ENCODE measurements at places on chromosomes 2 and 18.

DNA sequence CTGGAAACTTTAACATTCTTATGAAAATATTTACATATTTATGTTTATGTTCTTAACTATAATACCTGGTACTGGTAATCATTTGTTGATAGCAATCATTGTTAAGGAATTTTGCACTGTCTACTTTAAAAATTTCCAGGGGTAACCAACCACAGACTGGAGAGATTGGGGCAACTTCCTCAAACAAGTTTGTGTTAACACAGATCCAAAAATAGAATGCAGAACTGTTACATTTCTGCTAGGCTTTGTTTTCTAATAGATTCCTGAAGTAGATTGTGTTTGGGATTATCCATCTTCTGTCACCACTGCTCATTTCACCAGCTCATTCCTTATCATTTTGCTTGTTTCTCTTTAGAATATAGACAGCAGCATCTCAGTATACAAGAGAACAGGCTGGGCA, 23.7 kb downstream of the RNF125 start:
- H3K4me3 ChIP-seq: no peak overlapping the region
- DNase-seq: no peak
- no peaks in the 10 kb centered on the region for H3K27me3 ChIP-seq
- no peak overlapping the region for H3K27ac ChIP-seq
- peaks cover 6% of the 10 kb centered on the region for H3K4me1 ChIP-seq
- H3K36me3 ChIP-seq: peaks cover 28% of the 10 kb centered on the region

DNA sequence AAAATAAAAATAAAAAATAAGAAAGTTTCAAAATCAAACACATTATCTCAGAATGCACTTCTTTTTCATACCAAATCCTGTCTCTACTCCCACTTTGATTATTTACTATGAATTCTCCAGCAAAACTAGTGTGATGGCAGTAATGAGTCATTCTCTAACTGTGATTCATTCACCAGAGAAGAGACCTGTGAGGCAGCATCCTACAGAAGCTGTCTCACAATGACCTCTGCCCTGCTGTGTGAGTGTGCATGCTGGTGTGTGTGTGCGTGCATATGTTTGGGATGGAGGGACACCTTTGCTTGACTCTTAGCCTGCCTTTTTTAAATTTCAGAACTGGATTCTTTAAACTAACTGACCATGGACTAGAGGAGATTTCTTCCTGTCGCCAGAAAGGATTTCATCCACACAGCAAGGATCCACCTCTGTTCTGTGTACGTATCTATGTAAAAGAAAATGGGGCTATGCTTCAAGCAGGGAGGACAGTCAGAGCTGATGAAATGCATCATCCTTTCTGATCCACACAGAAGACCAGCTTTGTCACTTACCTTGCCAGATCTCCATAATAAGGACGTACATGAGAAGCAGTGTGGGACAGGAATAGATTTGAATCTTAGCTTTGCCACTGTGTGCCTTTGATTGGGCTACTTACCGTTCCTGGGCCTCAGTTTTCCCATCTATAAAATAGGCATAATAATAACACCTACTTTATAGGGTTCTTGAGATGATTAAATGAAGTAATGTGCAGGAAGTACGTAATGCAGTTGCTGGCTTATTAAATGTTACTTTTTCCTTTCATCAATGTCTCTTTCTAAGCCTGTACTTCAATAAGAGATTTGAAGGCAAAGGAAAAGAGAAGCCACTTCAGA, 31.2 kb downstream of the STAMBP start:
- no peaks in the 10 kb centered on the region for H3K4me1 ChIP-seq
- H3K36me3 ChIP-seq: peaks cover 96% of the 10 kb centered on the region
- H3K27me3 ChIP-seq: no peaks in the 10 kb centered on the region
- no peak for DNase-seq
- H3K27ac ChIP-seq: no peak overlapping the region

DNA sequence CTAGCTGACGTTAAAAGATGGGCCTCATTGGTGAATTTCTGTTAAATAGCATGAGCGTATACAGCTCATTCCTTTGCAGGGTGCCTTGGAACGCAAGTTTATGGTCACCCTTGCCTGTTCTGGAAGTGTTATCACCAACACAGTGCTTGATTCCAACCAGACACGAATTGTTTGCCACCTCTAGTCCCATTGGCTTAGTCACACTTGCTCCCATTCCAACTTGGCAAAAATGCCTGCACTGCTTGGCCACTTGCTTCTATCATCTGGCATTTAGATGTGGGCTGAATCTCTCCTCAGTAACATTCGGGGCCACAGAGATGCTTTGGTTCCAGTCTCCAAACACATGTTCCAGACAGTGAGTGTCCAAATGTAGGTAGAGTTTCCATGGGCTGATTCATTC, 27.5 kb upstream of the ACVR1 start:
- no peak overlapping the region for H3K27ac ChIP-seq
- H3K4me3 ChIP-seq: no peak overlapping the region
- H3K27me3 ChIP-seq: no peaks in the 10 kb centered on the region
- peaks cover 6% of the 10 kb centered on the region for H3K4me1 ChIP-seq

- peaks cover 39% of the 10 kb centered on the region for H3K4me1 ChIP-seq
- peak overlapping the region; percentile 100 for H3K27ac ChIP-seq
- H3K4me3 ChIP-seq: peak overlapping the region; percentile 95
- peak; percentile 88 for DNase-seq
- no peaks in the 10 kb centered on the region for H3K27me3 ChIP-seq
These were observed 921 bp downstream of the VAPA start for GRCh38 chr18:9914584-9915290.

GRCh38 chr2:138537170-138537915, 35.8 kb downstream of the SPOPL start:
- no peak overlapping the region for H3K27ac ChIP-seq
- H3K4me3 ChIP-seq: no peak overlapping the region
- DNase-seq: no peak
- H3K27me3 ChIP-seq: no peaks in the 10 kb centered on the region
- H3K4me1 ChIP-seq: peaks cover 20% of the 10 kb centered on the region

Data from stomach (tissue), 19 donors.